ENCODE measurements at places on chromosomes 5 and 9.

GRCh38 chr9:34989946-34990635, 546 bp downstream of the DNAJB5 start:
- no peak for DNase-seq

DNA sequence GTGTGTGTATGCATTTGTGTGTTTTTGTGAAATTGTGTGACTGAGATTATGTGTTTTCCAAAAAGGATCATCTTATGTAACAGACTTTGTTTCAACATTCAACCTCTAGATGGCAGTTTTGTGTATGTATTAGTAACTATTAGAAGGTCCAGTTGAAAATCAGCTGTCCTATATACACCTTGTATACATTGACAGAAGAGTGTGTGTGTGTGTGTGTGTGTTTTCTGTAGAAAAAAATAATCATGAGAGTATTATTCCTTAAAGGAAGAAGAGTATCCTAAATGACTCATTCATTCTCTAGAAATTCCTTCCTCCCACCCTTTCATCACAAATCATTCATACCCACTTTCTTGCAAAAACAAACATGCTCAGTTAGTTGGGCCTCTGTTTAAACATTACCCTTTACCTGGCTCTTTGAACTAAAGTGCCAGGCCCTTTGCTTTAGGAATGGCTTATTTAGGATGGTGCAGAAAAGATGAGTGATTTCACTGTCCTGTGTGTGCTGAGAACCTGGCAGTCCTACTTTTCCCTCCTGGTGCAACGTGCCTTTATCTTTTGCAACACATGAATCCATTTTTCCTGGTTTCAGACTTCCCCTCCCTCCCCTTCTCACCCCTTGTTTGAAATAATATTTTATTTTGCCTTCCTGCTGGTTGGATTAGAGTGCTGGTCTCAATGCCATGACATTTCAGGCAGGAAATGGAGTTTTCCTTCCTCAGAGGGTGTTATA, 152.2 kb downstream of the ARHGAP26 start:
- DNase-seq, result no peak

DNA sequence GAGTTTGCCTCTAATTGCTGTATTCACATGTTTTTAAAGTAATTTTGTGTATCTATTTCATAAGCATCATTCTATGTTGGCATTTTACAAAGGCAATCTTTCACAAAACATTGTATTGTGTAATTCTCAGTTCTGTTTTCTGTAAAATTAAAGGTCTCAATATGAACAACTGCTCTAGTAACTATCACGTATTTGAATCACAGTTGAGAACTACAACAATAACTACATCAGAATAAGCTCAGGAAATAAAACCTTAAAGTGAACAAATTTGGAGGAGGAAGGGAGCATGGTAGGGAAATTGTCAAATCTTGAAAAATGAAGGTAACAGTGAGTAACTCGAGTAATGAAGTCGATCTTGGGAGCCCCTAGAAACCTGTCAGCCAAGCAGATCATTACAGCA, 22.5 kb upstream of the CAMK4 start:
- DNase-seq, result no peak

DNA sequence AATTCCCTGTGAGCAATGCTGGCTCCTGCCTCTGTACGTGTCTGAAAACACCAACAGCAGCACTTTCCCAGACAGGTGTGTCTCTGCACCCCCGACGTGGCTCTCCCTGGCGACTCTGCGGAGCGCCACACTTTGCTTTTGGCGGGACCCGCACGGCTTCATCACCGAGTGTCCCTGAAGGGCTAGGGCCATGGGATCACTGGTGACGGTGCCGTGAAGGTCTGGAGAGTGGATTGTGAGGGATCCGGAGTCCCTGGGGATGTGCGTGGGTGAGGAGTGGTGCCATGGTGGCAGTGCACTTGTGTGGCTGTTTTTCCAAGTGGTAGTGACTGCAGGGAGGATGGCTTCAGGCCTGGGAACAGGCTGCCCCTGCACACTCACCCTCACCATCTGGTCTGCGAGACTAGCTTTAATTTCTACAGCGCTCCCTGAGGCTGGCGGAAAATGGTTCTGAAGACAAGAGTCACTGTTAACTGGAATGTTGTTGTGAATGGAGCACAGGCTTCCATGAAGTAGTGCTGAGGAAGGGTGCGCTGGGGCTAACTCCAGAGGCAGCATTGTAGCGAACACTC, 3.2 kb downstream of the NKD2 start:
- DNase-seq, result no peak

DNA sequence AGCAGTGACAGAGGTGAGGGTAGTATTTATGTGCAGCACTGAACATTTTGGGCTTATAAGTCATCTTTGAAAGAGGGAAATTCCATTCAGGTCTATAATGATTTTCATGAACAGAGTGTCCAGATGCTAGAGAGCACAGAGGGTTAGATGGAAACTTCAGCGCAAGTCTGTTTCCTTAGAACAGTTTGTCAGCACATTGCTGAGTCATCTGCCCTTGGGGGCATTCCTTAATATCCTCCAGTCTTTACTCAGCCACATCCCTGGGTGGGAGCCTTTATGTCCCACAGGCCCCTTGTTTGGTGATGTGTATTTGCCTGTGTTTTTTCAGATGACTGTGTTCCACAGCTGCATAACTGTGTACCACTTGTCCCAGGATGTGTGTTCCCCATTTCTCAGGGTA, 138.5 kb upstream of the S1PR3 start:
- DNase-seq, result no peak

- DNase-seq, result no peak
Measured at GRCh38 chr5:74082512-74083055, 456.6 kb downstream of the ARHGEF28 start.

- no peak for DNase-seq
Measured at GRCh38 chr5:118687661-118688621, 300.4 kb downstream of the DTWD2 start.

DNA sequence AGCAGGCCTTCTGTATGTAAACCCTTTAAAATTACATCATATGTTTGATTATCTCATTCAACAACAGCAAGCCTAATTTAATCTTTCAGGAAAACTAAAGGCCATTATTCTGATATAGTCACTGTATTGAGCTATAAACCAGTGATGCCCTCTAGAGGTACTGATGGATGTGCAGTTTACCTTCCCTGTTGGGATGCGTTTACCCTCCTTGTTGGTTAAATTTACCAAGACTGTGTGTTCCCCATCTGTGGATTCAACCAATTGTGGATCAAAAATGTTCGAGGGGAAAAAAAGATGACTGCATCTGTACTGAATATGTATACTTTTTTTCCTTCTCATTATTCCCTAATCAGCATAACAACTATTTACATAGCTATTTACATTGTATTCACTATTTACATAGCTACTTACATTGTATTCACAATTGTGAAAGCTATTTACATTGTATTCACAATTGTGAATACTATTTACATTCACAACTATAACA, 3.7 kb upstream of the BAAT start:
- DNase-seq, result no peak

GRCh38 chr5:83364312-83365299, 106.9 kb upstream of the VCAN start:
- DNase-seq, result no peak

All from amygdala (tissue), 56 donors.